ENCODE measurements at places on chromosomes 12 and 14.

GRCh38 chr12:120473807-120474615 is 4.5 kb upstream of the SRSF9 start:
- DNase-seq: no peak

DNA sequence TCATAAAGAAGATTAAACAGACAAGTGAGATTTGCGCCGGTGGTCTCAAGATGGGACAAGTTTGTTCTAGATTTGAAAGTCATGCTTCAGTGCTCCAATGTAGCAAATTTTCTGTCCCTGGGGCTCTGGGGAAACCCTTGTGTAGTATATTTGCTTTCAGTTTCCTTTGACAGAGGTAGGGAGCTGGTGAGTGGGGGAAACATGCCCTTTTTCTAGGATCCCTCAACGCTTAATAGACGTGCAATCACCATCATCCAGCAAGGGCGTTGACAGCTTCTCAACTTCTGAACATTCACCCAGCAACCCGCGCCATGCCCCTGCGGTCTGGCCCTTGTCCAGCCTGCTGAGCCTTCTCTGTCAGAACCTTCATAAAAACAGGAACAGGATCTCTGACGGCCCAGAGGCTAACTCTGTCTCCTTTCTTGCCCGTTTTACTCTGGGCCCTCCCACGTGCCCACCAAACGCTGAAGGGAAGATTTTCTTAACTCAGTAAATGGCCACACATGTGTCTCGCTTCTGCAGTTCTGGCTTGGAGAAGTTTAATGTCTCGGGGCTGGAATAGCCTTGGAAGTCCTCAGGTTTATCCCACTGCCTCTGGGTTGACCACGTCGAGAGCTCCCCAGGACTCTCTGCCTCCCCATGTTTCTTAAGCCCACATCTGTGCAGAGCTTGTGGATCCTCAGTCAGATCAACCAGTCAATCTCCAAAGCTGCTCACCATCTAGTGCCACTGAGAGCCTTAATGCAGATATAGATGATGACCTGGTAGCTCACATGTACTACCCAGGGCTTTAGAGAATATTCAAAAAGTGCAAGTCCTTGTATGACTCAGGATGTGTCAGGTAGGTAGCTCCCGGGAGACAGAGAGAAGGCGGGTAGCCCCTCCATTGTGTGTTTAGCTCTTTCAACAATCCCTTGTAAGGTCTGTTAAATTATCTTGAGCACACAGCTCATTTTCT is 58.1 kb upstream of the CCND2 start:
- DNase-seq: peak; percentile 57

GRCh38 chr12:124921200-124922031 is 7.0 kb upstream of the UBC start:
- DNase-seq: peak; percentile 88

DNA sequence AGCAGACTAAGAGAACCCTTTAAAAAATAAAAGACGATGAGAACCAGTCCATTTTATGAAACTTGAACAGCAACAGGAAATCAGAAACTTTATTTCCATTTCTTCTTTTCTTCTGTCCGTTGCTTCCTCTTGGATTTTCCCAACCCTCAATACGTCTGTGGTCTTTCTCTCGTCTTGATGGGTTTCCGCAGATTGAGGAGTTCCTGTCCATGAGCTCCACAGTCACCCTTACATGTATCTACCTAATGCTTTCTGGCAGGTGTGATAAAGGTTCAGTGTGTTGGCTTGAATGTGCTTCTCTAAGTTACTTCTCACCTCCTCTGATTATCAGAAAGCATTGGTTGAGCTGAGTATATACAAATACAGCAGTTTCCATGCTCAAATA is 110.0 kb downstream of the ETV6 start:
- no peak for DNase-seq

DNA sequence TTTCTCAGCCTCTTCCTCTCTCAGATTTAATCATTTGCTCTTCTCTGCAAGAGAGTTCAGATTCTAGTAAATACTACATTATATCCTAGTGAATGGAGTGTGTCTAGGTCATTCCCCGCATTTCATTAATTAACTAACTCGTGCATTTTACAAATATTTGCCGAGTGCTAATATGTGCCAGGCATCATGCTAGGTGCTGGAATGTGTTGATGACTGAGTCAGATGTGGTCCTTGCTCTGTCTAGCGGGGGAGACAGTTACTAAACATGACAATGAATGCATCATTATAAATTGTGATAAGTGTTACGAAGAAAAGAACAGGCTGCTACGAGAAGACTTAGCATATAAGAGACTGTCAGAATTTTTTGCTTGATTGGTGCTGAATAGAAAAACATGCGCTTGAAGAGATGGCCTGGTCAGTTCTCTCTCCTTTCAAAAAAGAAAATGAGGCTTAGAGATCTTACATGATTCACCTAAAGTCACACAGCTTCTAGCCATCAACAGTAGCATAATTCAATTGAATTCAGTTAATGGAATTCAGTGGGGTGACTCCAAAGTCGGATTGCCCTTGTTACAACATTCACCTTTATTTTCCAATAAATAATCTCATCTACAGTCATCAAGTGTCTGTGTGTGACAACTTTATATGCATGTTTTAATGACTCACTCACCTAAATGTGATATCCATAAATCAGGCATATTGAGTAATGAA is 48.7 kb upstream of the MAX start:
- no peak for DNase-seq

DNA sequence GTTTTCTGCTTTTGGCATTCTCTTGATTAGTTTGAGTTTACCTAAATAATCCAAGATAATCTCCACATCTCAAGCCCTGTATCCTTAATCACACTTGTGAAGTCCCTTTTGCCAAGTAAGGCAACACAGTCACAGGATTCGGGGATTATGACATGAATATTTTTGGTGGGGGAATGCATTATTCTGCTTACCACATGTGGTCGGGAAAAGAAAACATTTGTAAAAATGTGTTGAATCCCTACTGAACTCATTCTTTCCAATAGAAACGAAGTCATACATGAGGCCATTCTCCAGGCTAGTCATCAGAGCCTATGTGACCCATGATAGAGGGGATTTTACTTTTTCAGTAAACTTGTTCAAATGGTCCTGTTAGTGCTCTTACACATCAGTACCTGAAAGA is 58.5 kb upstream of the PRICKLE1 start:
- no peak for DNase-seq

GRCh38 chr12:29072631-29073030 is 76.4 kb upstream of the FAR2 start:
- no peak for DNase-seq

GRCh38 chr12:110775997-110776396 is 33.3 kb upstream of the PPP1CC start:
- no peak for DNase-seq

DNA sequence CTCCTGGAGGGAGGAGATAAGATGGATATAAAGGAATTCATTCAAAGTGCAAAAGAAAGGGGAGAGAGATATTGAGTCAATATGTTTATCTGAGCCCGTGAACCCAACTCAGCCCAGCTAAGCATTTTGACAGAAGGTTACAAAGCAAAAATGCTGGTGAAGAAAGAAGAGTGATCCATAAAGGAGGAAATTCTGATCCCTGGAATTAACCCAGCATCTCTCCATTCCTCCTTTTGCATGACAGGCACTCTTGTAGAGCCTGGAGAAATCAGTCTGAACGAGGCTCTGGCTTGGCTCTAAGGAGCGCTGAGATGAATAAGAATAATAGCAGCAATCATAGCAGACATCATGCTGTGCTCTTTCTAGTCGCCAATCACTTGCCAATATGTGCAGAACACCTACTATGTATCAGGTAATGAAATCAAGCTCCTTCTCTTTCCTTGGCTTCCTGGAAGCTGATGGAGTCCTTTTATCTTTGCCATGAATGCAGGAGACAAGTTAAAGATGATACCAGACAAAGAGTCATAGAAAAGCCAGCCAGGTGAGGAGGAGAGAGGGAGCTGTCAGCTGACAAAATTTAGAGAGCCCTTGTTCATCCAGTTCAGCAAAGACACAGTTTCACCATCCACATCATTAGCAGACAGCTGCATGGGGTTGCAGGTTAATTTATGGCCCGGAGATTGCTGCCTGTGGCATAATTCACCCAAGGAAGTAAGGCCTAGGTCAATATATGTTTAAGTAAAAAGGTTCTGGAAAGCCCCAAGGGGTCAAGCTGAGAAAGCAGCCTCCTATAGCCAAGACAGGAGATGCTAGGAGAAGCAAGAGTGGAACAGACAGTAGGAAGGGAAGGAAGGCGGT is 476.5 kb upstream of the TBX3 start:
- no peak for DNase-seq

DNA sequence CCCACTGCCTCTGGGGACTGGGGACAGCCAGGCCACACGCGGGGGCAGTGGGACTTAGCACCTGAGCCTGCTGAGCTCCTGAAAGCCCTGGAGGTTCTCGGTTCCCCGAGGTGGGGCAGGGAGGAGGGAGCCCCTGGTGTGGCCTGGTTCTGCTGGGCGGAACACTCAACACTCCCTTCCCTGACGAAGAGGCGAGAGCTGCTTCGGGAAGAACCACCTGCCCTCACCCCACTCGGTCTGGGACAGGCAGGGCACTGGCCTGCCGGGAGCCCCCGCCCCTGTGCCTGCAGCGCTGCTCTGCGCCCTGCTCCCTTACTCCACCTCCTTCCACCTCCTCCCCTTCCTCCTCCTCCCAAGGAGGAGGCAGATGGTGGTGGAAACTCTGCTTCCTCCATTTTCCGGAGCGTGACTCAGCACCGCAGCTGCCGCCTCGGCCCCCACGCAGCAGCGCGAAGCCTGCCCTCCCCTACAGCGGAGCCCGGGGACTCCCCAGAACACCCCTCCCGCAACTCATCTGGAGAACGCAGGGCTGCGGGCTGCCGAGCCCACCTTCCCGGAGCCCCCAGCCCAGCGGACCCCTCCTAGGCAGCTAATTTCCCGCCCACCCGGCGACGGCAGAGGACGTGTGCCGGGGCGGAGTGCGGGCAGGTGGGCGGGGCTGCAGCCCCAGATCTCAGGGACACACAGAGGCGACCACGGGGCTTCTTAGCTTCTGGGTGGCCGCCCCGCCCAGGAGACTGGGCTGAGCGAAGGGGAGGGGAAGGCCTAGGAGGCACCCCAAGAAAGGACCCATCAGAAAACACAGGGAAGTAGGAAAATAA is 11.7 kb upstream of the INF2 start:
- peak; percentile 84 for DNase-seq

- DNase-seq: no peak
These were observed 10.0 kb downstream of the VWF start for GRCh38 chr12:6114476-6114870.

DNA sequence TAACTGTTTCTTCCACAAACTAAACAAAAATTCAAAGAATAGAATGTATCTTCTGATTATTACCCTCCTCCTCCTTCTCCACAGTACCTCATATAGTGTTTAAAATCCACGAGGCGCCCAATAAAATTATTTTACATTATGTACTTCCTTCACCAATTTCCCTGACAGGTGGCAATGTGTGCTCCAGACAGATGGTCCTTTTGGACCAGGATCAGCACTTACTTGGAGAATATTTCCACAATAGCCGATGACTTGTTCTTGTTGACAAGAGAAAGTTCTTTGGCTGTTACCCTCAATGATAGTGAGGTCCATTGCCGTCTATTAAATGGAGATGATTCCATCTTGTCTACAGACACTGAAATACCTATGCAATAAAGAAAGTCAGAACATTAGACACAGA is 34.9 kb downstream of the LIMA1 start:
- no peak for DNase-seq

- no peak for DNase-seq
These were observed 217.9 kb upstream of the TMPO start for GRCh38 chr12:98297538-98297937.

GRCh38 chr12:97645726-97646125 is 183.1 kb downstream of the RMST start:
- DNase-seq: no peak

- no peak for DNase-seq
These were observed 114.5 kb downstream of the TRAFD1 start for GRCh38 chr12:112239881-112240280.

GRCh38 chr12:57231276-57232021 is 1.9 kb downstream of the SHMT2 start:
- no peak for DNase-seq

GRCh38 chr12:20122274-20122673 is 246.1 kb upstream of the PDE3A start:
- DNase-seq: no peak

- DNase-seq: no peak
These were observed 63.9 kb downstream of the ITPK1 start for GRCh38 chr14:93051600-93052546.

GRCh38 chr12:92462049-92462448 is 240.7 kb upstream of the PLEKHG7 start:
- no peak for DNase-seq

DNA sequence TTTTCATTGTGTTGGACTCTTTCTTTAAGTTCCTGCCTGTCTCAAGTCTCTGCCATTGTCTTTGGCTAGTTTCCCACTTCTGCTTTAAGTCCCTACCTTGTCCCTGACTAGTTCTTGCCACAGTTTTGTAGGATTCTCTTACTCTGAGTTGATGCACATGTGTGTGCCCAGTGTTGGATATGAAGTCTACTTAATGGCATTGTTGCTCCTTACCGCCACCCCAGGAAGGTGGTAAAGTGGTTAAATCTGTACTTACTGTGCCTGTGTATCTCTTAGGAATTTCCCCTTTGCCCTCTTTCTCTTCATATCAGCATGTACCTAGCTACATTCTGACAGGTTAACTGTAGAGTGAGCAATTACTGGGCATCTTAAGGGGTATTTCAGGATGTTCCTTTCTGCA is 227.1 kb downstream of the NUBPL start:
- no peak for DNase-seq

DNA sequence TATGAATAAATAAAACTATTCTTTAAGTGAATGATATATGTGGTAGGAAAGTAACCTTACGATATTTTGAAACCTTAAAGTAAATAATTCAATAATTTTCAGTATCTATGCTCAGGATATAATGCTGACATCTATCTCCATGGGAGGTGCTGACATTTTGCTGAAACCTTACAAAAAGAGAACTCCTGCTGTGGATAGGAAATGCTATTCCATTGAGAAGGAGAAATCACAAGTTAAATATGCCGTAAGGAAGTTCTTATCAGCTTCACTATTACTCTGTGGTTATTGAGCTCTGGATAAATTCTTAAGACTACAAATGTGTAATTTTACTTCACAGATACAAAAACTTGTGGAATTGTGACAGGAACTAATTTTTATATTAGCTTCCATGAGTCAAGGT is 722.1 kb downstream of the TMTC2 start:
- no peak for DNase-seq

GRCh38 chr12:93593843-93594242 is 21.4 kb downstream of the SOCS2 start:
- DNase-seq: no peak

DNA sequence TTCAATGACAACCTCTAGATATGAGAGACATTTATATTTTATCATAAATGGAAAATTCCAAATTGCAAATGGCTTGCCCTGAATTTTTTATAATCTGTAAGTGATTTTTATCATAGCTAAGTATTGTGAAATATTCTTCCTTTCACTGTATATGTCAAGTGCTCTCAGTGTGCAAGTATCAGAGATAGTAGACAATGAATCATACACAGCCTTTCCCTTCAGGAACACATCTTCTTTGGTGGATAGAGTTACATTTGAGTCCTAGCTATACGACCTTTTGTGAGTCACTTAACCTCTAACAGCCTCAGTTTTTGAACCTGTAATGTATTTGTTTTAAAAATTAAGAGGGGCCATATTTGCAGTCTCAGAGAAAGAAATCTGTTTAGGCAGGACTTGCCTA is 350.7 kb upstream of the SEL1L start:
- DNase-seq: no peak

Data from stimulated activated naive CD8-positive, alpha-beta T cell treated with anti-CD3 and anti-CD28 coated beads, Interleukin-15, Interleukin-2, amounts not matched to agents 100 U/mL and 50 U/mL, for 24 hours (primary cell).